ENCODE measurements at places on chromosomes 1 and 21.

- no peak for DNase-seq
Measured at GRCh38 chr1:47927165-47927564, 70.0 kb downstream of the TRABD2B start.

DNA sequence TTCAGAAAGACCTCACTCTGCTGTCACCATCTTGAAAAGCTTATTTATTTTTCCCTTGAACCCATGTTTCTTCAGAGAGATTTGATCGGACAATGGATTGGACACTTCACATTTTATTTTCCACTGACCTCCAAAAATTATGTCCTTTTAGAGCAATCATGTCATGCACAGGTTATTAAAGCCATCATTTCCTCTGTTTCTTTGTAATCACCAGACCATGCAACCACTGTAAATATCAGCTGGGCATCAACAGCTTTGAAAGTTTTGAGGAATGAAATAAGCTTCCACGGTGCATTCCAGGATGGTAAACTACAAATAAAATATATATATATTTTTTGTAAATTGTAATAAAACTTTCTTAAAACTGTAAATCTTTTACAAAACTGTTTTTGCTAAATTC is 144.1 kb upstream of the ADAMTS5 start:
- DNase-seq: no peak

GRCh38 chr1:29519108-29519787 is 282.9 kb downstream of the PTPRU start:
- no peak for DNase-seq

DNA sequence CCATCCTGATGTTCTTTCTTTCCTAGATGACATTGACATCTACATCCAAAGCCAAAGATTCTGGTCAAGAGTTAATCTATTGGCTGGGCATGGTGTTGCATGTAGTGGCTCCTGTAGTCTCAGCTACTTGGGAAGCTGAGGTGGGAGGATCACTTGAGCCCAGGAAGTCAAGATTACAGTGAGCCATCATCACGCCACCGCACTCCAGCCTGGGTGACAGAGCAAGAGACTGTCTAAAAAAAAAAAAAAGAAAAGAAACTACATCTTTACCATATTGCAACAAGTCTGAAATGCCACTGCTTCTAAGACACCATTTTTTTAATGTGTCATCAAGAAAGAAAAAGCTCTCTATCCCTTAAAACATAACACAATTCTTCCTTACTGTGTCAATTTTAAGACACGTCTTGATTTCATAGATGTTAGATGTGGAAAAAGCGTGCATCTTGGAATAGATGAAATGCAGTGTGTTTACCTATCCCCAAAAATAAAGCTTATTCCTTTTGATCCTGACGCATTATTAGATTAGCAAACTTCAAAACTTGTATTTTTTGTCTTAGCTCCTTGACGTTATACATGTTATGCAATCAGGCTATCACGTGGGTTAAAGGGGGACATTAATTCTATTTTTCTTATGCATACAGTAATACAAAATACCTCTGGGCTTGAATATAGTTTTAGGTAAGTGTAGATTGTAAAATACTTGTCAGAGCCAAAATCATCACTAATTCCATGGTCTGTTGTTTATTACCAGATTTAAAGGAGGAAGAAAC is 46.3 kb downstream of the ELAPOR1 start:
- no peak for DNase-seq

DNA sequence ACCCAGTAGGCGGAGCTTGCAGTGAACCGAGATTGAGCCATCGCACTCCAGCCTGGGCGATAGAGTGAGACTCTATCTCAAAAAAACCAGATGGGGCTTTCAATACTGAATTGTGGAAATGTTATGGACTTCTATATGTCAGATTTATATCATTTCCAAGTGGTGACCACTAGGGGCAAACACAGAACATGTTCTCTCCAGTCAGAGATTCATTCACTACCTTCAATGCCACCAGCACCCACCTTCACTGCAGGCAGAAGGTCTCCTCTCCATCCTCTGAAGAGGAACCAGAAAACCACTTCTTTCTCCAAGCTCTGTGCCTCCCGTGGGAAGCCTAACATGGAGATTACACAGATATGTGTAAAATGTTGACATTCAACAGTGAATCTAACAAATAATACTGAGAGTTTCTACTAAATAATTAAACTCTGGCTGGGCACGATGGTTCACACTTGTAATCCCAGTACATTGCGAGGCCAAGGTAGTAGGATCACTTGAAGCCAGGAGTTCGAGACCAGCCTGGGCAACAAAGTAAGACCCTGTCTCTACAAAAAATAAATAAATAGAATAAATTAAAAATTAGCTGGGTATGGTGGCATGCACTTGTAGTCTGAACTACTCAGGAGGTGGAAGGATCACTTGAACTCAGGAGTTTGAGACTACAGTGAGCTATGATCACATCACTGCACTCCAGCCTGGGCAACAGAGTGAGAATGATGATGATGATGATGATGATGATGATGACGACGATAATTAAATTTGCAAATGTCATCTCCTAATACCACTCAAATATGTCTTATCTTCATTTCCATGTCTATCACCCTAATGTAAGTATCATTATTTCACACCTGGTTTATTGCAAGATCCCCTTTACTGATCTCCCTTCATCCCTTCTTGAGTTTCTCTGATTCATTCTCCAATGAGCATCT is 151.1 kb downstream of the ZNF281 start:
- DNase-seq: no peak

DNA sequence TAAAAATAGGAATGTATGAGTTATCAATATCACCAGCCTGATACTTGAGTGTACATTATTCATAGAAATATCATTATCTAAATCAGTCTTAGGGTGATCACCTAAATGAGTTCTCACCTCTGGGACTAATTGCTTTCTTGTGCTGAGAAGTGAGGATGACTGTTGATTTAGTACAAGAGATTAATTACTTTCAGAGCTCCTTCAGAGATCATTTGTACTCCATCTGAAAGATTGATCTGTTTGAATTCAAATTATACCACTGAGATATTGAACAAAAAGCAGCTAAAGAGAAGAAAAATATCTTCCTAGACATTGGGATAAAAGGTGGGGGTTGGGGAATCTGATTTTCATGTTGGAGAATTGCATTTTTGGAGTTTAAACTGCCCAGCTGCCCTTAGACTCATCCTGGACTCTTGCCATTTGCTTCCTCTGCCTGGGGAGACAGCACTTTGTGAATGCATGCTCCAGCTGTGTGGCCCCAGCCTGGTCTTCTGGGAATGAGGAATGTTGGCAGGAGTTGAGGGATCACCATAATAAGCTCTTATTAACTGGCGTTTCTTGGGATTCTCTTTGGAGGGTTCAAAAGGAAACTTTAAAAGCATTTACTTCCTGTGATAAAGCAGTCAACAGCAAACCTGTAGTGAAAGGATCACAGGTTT is 19.7 kb upstream of the PGBD2 start:
- DNase-seq: no peak

- DNase-seq: no peak
Measured at GRCh38 chr1:36182734-36183133, 26.8 kb downstream of the MAP7D1 start.

DNA sequence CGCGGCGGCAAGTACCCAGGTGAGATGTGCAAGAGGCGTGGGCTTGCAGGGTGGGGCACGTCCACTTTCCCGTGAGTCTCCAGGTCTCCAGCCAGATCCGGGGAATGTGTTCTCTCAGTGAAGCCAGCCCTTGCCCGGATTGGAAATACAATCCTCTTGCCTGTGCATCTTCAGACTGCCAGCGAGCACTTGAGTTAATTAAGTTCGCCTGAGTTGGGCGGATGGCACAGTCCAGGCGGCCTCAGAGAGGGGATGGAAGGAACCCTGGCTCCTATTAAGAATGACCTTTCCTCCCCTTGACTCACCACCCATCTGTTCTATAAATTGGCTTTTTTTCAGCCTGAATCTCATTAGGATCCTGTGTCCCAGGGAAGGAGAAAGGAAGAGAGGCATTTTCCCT is 33.3 kb upstream of the CNTN2 start:
- DNase-seq: no peak

DNA sequence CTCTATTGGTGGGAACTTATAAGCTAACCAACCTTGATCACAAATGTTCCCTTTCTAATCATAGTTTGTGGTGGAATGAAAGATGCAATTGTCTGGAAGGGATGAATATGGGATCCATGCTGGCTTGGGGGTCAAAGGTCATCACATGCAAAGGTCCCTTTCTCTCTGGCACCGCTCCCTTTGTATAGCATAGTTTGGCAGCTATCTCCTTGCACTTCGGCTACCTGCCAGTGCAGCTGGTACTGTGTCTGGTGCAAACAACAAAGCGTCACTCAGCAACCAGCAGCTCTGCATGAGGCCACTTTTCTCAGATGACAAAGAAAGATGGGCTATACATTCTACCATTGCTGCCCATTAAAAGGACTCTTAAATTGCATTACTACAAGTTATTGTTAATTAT is 188.2 kb upstream of the NFIA start:
- DNase-seq: no peak

DNA sequence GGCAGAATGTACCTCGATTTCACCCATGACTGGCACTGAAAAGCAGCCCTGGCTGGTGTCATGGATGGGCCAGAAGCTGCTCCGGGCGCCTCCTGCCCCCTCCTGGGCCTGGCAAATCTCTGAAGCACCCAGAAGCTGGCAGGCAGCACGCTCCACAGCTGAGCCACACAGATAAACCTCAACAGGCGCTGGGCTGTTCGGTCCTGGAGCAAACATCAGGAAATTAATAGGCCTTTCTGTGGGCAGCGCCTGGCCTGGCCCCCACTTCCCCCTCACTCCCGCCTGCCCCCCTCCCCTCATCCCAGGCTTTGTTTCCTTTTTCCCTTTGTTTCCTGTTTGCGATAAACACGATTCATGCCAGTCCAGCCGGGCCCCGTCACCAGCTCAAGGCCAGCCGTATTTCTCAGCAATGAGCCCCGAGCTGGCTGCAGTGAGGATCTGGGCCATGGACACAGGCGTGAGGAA is 20.1 kb upstream of the DISP3 start:
- DNase-seq: no peak

DNA sequence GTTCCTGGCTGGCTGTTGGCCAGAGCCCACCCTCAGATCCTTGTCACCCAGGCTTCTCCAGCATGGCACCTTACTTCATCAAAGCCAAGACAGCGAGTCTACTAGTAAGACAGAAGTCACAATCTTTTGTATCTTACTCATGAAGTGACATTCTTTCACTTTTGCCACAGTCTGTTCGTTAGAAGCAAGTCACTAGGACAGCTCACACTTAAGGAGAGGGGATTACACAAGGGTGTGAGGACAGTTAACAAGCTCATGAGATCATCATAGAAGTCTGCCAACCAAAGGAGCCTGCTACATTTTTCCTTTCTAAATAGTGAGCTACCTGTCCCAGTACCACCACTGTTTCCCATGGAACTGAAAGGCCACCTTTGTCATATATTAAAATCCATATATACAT is 61.5 kb downstream of the PACC1 start:
- DNase-seq: no peak

DNA sequence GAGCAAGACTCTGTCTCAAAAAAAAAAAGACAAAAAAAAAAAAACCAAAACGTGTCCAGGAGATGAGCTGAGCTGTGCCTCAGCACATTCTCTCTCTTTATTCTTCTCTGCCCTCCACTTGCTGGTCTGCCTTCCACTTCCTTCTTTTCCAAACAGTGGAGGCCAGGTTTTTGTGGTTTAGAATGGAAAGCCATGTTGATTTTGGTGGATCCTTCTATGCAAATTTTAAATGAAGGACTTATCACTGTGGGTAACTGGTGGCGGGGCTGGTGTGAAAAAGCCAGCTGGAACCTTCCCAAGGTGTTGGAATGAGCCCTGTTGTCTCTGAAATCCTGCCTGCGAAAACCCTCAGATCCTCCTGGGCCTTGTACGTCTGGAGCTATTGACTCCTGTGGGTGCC is 61.9 kb downstream of the PTPRU start:
- DNase-seq: no peak

DNA sequence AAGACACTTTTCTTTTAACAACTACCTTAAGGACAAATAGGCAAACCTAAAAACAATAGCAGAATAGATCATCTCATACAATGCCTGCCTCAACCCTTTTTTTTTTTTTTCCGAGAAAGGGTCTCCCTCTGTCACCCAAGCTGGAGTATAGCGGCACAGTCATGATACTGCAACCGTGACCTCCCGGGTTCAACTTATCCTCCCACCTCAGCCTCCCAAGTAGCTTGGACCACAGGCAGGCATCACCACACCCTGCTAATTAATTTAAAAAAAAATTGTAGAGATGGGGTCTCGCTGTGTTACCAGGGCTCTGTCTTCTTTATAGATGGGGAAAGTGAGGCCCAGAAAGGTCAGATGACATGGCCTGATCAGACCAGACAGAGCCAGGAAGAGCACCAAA is 7.9 kb downstream of the SH3BGRL3 start:
- no peak for DNase-seq

DNA sequence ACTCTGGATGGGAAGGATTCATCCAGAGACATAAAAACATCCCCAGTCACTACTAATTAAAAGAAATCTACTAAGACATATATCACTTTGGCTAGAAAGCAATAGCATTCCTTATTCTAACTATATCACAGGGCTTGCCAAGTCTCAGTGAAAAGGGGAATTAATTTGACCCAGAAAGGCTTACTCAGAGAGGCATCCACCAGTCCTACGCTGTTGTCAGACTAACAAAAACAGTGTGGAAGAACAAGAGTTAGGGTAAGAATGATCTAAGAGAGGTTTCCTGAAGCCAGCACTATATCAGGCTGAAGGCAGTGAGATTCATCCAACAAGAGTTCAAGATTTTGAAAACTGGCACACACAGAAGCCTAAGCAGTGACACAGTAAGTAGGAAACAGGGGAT is 126.1 kb downstream of the GDAP2 start:
- no peak for DNase-seq

GRCh38 chr1:219039682-219040154 is 134.0 kb upstream of the LYPLAL1 start:
- no peak for DNase-seq

- DNase-seq: no peak
Measured at GRCh38 chr21:37799211-37800056, 116.8 kb downstream of the KCNJ6 start.

GRCh38 chr1:89866568-89866967 is 45.7 kb downstream of the LRRC8D start:
- no peak for DNase-seq

DNA sequence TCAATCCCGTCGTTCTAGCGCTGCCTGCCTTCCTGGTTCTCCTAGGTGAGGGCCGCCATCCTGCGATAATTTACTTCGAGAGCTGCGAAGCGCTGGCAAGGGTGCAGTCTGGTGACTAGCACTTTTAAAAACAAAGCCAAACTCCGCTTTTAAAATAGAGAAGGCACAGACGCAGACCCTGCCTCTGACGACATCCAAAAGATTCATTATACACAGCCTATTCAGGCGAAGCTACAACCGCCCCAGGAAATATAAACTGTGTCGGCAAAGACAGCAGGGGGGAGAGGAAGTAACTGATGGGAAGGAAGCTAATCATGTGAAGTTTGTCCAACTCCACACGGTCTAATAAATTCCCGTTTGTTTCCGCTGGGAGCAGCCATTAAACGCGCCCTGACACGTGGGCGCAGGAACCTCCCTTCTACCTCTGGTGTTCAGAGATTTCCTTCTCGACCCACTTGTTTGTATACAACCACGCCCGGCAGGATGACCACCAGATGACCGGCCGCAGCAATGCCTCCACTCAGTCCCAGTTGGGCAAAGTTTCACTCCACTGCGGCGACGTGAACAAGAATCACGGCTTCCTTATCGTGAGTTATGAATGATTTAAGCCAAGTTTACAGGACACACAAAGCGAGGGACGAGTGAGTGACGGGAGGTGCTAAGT is 1.3 kb downstream of the GNG12 start:
- peak; percentile 8 for DNase-seq
